ENCODE measurements at places on chromosomes 16 and 17.

GRCh38 chr17:62981933-62982332, 15.9 kb downstream of the TANC2 start:
- no peak for DNase-seq

GRCh38 chr16:57185446-57185944, 344 bp downstream of the PSME3IP1 start:
- peak; percentile 73 for DNase-seq

- no peak for DNase-seq
These were observed 54.9 kb upstream of the MYH10 start for GRCh38 chr17:8685381-8685780.

DNA sequence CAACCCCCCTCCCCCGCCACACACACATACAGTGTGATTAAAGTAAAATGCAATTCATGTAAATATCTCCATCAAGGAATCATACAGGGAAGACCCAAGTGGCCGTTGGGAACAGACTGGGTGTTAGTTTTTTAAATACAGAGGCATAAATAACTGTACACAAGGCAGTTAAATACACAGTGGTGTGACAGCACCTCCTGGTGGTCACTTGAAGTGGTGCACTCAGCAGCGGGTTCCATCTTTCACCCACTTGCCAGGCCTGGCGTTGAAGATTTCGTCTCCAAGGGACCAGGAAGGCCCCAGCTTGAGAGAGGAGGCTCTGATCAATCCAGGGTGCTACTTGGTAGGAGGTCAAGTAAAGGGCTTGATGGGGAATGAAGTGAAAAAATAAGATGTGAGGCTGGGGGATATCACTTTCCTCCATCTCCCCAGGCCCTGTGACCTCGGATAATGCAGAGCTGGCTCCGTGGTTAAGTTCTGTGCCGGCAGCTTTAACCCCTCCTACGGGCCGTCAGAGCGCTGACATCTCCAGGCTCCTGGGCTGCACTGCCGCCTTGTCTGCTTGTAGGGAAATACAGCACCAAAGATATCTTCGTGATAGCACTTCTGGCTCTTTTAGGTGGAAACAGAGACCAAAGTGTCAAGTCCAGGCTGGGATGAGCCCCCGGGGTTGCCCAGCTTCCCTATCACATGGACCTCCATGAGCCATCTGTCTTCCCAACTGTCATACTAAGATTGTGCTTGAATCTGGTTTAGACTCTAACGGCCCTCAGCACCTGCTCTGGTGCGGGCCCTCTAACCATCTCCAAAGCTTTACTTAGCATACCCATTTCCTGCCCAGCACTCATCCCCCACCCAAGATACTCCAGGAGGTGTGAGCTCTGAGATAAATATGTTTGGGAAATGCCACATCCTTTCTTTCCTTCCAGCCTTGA, 20.7 kb downstream of the LGALS9 start:
- peak; percentile 53 for DNase-seq

DNA sequence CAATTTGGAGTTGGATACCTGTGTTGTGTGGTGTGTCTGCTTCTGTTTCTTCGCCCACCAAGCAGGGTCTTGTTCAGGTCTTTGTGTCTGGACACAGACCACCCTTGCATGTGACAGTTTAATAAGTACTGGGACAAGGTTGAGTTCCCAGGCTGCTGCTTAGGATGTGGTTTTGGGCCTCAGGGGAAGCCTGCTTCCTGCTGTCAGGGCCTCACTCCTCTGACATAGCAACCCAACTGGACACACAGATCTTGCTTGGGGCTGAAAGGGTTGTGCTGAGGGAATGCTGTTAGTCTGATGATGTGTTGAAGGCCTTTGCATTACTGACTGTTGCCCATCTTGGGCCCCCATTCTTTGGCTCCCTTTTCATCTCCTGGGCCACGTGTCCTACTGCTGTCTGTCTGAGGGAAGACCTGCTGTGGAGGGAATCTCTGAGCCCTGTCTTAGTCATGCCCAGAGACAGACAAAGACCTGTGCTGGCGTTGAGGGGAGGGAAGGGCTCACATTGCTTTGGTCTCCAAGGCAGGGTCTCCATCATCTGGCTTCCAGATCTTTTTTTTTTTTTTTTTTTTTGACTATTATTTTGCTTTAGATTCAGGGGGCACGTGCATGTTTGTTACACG, 4.7 kb upstream of the TGFB1I1 start:
- no peak for DNase-seq

GRCh38 chr16:16763449-16763848, 384.5 kb downstream of the NPIPA7 start:
- no peak for DNase-seq

DNA sequence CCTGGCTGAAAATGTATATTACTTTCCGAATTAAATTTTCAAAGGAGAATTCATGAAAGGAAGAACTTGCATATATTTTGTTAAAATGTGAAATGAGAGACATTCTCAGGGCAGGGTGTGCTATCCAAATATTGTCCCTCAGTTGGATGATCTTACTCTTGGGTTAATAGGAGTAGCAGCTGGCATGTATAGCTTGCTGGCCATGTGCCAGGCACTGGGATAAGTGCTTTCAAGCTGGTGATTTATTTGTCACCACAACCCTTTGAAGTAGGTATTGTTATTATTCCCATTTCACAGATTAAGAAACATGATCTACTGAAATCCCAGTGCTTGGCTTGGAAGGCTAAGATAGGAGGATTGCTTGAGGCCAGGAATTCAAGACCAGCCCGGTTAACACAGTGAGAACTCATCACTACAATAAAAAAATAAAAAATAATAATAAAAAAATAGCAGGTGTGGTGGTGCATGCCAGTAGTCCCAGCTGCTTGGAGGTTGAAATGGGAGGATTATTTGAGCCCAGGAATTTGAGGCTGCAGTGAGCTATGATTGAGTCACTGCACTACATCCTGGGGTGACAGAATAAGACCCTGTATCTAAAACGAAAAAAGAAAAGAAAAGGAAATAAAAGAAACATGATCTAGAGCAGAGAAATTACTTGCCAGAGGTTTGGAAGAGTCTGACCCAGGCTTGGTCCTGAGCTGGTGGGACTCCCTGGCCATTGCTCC, 11.6 kb upstream of the MPHOSPH6 start:
- no peak for DNase-seq

DNA sequence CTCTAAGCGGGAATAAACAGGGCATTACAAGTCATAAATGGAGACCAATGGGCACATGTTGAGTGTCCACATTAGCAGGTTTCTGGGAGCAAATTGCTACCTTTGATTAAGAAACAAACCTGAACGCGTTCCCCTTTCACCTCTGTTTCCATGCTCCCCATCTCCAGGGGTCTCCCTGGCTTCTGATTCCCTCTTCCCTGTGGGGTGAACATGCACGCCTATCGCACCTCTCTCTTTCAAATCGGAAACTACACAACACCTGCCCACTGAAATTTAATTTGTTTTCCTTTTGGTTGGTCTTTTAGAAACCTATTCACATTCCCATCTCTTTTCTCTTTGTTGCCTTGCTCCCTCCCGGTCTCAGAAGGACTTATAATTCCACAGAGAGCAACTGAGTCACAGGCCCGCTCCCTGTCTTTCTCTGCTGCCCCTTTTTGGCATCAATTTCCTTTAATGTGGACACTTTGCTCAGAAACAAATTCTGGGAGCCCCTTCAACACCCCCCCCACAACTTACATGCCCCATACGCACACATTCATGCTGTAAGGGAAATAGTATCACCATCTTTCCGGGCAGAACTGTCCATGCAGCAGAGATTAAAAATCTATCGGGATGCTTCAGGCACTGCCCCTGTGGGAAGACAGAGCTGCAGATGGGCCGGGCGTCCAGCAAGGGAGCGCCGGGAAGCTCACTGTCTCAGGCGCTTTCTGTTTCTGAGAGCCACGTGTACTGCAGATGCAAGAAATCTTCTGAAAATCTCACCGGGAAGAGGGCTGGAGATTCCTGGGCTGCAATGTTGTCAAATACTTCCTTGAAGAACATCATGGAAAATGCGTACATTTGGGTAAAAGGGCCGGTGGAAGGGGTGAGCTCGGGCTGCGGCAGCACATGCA, 7.2 kb upstream of the FOXF1 start:
- DNase-seq, result peak; percentile 33

- no peak for DNase-seq
These were observed 29.0 kb downstream of the RAB11FIP3 start for GRCh38 chr16:454397-454940.

DNA sequence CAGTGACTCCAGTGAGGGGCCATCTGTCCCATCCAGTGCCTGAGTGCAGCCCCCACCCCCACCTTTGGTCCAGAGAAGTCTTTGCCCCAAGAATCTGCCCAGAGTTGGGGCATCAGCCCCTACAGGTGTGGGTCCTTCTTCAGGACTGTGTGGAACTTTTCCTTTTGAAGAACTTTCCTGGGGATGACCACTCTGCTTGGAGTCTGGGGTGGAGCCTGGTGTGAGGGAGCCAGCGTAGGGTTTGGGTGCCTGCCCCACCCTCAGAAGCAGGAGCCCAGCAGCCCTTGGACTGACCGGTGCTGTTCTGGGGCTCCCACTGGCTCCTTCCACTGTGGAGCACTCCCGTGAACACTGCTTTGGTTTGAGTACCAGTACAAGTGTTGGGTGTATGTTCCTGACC, 19.3 kb downstream of the MPRIP start:
- no peak for DNase-seq

GRCh38 chr16:23134274-23134673, 15.0 kb downstream of the USP31 start:
- DNase-seq, result peak; percentile 61

DNA sequence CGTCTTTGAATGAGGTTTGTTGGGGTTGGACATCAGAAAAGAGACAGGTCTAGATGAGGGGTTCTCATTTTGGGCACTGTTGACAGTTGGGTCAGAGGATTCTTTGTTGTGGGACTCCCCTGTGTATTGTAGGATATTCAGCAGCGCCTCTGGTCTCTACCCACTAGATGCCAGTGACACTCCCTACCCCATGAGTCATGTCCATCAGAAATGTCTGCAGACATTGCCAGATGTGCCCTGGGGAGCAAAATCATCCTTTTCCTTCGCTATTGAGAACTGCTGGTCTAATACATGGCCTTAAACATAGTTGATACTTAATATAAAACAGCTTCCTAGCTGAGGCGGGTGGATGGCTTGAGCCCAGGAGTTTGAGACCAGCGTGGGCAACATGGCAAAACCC, 3.1 kb downstream of the ABAT start:
- DNase-seq, result no peak

- no peak for DNase-seq
These were observed 170.8 kb upstream of the ASIC2 start for GRCh38 chr17:33463887-33464286.

GRCh38 chr16:84955427-84955826, 55.9 kb downstream of the ZDHHC7 start:
- DNase-seq, result no peak

DNA sequence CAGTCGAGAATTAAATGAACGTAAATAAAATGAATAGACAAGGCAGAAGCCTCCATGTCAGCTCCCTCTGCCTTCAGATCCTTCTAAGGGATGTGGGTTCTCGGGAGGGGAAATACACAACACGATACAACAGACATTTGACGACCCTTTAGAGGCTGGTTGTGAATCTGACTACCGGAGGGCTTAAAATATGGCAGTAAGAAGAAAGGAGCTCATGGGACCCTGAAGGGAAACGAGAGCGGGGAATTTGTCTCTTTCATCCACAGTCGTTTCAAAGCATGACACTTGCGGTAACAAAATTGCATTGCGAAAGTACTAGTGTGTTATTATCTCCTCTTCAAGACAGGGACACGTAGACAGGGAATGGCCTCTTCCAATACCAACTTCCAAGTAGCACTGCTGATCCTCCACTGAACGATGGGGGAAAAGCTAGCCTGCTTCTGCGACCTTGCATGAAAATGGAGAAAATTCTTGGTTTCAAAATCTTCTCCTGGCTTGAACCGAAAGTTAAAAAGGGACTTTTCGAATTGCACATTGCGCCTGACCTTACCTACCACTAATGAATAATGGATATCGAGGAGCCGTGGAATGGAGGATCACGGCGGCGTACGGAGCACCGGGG, 1.2 kb upstream of the TNRC6C start:
- peak; percentile 39 for DNase-seq

GRCh38 chr16:4780235-4780634, 7.9 kb downstream of the SEPTIN12 start:
- no peak for DNase-seq
